ENCODE measurements at places on chromosomes 6 and 20.

DNA sequence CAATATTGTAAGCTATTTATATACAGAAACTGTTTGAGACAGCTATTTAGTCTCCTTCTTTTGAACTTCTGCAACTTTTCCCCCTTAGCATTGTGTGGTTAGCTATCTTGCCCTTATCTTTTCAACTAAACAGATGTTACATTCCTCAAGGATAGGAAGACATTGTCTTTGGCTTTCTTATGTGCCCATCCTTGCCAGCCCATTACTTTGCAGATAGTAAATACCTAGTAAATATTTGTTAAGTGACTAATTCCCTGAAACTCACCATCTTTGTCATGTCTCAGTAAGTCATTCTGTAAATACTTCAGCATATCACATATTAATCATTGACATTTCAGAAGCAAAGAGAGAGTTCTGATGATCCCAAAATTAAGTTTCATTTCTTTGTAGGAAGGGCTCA, 69.1 kb upstream of the FLRT3 start:
- DNase-seq = no peak

DNA sequence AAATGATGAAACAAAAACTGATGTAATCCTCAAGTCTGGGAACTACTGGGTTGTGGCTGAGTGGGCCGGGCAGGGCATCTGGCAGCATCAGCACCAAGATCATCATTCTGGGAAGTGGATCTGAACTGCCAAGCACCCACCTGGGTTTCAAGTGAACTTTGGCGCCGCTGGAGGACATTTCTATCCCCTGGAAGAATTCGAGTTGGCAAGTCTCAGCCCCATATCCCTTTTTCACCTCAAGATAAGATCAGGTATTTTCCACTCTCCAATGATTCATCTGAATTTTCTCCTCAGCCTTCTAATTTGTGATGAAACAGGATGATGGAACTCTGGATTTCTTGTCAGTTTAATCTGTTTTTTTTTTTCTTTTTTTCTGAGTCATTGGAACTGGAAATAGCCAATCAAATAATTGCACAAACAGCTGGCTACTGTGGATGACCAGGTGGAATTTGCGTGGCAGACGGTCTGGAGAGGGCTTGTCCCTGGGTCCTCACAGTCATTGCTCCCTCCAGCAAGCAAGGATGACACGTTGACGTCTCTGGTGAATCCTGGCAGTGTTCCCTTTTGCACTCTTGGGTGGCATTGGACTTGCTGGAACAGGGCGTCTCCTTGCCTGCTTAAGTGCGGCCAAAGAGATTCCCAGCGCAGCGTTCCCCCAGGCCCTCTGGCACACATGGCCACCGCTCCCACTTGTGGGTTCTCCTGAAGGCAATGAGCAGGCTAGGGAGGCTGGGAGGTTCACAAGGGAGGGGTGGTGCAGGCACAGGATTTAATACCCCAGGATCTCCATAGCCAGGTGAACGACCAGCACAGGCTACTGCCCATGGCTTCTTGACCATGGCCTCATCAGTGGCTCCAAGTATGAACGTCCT, 80.4 kb downstream of the DHX35 start:
- no peak for DNase-seq

GRCh38 chr6:146874278-146875018, 275.7 kb downstream of the ADGB start:
- DNase-seq = no peak

GRCh38 chr6:143125864-143126573, 65.3 kb downstream of the AIG1 start:
- no peak for DNase-seq

DNA sequence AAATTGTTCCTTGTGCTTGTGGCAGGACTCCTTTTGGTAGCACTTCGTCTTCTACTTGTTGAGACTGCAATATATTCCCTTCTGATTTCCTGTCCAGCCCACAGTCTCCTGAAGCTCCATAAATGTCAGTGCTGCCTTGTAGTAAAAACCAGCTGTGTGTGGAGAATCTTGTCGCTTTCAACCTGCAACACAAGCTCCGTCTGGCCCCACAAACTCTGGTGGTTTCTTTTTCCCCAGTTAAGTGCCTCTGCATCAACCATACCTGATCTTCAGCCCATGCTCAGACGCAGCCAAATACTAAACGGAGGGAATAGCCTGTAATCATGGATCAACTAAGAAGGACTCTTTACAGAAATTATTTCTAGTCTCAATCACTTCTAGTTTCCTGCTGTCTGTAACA, 1133.3 kb upstream of the ADGRB3 start:
- DNase-seq = no peak

GRCh38 chr6:113739041-113739655, 118.0 kb upstream of the MARCKS start:
- no peak for DNase-seq

DNA sequence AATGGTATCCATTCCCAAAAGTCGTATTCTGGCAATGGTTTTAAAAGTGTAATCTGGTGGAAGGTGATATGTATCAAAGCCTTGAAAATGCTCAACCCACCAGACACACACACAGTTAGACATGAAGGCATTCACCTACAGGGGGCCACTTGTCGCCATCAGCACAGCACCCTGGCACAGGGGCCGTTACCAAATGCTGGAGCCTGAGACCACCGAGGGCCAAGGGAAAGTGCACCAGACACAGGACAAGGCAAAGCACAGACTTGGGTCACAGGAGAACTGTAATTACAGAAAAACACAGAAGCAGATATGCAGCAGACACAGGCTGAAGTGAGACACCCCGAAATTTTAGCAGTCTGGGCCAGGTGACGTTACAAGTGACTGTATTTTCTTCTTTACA, 9.3 kb downstream of the TAF4 start:
- DNase-seq = no peak

GRCh38 chr6:65988006-65988405, 281.0 kb upstream of the EYS start:
- no peak for DNase-seq

GRCh38 chr20:42373049-42373448, 754.9 kb upstream of the CHD6 start:
- DNase-seq = no peak

DNA sequence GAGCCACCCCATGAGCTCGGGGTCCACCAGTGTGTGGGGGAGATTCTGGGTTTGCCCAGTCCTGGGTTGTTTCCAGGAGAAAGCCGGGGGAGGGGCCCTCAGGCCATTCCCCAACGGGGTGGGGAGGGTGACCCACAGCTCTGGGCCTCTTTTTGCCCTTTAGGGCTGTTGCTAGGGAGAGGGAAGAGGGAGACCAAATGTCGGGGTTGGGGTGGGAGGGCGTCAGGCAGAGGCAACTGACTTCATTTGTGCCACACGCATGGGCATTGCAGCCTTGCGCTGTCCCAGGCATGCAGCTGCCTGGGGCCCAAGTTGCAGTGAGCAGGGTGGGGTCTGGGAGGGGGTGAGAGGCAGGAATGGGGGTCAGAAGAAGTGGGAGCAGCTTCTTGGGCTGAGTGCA, 1.9 kb upstream of the CUL9 start:
- DNase-seq = no peak
